ENCODE measurements at places on chromosomes 2 and 18.

GRCh38 chr18:27863780-27864430 is 313.0 kb downstream of the CDH2 start:
- no peak for DNase-seq

DNA sequence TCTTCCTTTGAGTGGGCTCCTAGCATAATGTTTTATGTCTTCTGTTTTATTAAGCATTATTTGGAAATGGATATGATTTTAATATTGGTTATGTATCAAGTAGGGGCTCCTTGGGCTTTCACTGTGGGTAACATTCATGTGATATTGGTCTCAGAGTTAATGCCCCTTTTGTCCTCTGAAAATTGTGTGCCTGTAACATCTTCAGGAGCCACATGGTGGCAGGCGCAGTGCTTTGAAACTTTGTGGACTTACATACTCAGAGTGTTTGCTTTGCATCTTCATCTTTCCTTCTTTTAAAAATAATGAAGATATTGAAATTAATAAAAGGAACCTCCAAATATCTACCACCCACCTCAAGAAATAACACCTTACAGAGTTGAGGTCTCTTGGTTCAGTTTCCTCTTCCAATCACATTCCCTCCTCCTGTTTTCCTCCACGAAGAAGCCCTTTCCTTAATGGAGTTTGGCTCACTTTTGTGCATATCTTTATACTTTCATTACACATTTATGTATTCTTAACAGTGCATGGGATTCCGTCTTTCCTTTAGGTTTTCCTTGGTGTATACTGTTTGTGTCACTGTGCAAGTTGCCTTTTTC is 73.5 kb downstream of the LIMS1 start:
- peak; percentile 53 for DNase-seq

DNA sequence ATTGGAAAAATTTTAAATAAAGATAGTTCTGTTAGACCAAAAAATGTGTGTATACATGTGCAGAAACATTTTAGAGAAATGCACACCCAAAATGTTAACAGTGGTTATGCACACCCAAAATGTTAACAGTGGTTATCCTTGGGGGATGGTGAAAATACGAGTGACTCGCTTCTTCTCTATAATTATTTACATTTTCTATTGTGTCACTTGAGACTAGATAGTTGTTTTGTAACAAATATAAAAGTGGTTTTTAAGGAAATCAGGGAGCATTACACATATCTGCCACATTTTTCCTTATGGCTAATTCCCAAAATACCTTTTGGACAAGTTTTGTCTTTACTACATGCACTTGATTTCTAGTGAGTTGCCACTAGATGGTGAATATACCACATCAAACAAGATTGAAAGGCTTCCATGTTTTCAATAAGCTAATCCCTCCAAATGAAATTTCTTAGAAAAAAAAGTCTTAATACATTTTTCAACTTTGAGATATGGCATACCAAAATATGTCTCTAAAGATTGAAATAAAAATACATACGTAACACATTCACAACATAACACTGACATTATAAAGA is 9.0 kb upstream of the HIBCH start:
- no peak for DNase-seq

GRCh38 chr18:79590191-79591031 is 89.2 kb upstream of the CTDP1 start:
- DNase-seq: peak; percentile 32

GRCh38 chr2:165274698-165275097 is 35.5 kb downstream of the SCN2A start:
- DNase-seq: no peak

- DNase-seq: no peak
These were observed 48.0 kb upstream of the LPIN2 start for GRCh38 chr18:3060667-3061580.

GRCh38 chr2:164595031-164595430 is 26.3 kb downstream of the GRB14 start:
- no peak for DNase-seq

DNA sequence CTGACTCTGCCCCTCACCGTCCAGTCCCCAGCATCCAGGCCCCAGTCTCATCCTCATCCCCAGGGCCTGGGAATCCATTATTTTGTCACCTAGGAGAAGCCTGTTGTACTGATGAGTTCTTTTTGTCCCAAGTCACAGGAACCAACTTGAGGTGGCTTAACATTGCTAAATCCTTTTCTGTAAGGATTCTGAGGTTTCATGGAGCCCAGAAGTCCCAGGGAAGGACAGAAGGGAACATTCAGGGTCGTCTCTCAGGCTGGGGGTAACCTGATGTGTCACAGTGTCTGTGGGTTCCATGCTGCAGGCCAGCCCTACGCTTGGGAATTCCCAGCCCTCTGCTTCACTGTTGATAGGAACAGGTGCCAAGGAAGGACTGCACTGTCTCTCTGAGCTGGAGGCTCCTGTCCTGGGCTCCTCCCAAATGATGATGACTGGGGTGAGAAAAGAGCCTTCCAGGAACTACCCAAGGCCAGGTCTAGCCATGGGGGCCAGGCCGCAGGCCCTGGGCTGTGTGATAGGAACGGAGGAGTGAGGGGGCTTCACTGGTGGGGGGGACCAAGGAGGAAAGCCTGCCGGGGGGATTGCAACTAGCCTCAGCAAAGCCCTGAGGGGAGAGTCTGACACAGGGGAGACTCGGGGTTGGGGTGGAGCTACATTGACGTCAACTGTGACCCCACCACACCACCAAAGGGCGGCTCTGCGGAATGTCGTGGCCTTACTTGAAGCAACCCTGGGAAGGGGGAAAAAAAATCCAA is 145.7 kb downstream of the SMAD7 start:
- DNase-seq: no peak

DNA sequence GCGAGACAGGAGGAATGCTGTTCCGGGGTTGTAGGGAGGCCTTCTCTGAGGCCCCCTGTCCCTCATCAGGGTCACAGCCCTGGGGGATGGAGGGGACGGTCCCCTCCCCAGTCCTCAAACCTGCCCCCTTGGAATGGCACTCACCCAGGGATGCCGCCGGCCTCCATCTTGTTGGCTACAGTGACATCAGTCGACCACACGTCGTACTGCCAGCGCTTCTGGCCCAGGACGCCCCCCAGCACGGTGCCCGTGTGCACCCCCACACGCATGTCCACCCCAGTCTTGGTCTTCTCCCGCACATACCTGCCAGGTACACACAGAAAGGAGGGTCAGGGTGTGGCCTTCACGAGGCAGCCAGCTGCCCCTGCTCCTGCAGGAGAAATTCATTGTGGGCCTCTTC is 46.5 kb downstream of the CENPO start:
- DNase-seq: no peak

GRCh38 chr2:201929281-201930026 is 104.2 kb upstream of the FZD7 start:
- DNase-seq: no peak

DNA sequence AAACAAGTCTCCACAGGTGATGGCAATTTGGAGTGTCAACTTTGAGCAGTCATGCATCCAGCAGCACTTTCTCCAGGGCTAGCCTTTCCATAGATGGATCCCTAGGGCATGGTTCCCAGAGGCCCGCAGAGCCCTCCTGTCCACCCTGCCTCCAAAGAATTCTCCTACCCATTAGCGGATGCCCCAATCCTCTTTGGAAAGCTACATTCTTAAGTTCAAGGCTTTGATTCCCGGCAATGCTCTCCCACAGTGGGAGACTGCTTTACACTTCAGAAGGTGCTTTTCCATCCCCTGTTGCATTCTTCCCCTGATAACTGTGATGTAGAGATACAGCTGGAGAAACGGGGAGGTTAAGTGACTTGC is 61.3 kb downstream of the ACAA2 start:
- DNase-seq: no peak

- DNase-seq: no peak
These were observed 86.5 kb downstream of the HAUS1 start for GRCh38 chr18:46190667-46191066.

DNA sequence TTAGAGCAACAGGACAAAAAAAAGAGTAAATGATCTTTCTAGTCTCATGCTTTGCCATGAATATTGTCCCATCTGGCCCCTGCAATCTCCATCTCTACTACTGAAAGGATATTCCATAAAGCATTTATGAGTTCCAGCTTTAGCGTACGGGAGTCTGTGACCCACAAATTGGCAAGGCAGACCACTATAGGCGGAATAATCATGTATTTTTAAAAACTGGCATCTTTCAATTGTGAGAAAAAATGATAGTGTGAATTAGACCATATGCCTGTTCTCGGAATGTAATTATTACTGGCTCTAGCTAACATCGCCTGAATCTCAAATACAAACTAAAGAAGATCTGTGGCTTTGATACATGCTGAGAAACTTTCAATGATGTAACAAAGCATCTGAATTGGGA is 738.1 kb upstream of the NXPH2 start:
- DNase-seq: no peak

GRCh38 chr2:168186452-168186851 is 60.9 kb downstream of the STK39 start:
- DNase-seq: no peak

GRCh38 chr18:11412811-11413210 is 196.6 kb upstream of the SLC35G4 start:
- DNase-seq: no peak

- no peak for DNase-seq
These were observed 98.4 kb downstream of the UXS1 start for GRCh38 chr2:106095478-106096298.

- no peak for DNase-seq
These were observed 171.2 kb downstream of the ANTXR1 start for GRCh38 chr2:69184224-69184623.

DNA sequence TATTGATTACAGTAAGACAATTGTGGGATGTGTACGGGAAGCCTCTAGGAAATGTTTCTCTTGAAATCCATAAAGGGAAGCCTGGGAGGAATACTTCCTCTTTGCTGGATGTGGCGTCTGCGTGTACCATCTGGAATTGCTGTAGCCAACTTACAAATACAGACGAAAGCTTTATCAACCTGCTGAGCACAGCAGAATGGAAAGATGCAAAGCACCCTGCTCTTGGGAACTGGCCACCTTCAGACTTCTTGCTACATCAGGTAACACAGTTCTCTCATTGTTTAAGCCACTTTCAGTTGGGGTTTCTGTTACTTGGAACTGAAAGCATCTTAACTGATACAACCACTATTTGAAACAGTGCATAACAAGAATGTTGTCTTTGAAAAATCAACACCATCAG is 213.8 kb downstream of the HRH4 start:
- DNase-seq: no peak

- no peak for DNase-seq
These were observed 56.8 kb downstream of the RNF144A start for GRCh38 chr2:6973895-6974545.

All from globus pallidus (tissue), 1 donor.